Stimulated activated CD4-positive, alpha-beta T cell treated with anti-CD3 and anti-CD28 coated beads, Interleukin-4, amount 100 ng/mL, for 1 hour (primary cell): ENCODE measurements at places on chromosomes 7 and 10.
A peak's percentile ranks its signal among the peaks of the same experiment; 100 is the strongest.

DNA sequence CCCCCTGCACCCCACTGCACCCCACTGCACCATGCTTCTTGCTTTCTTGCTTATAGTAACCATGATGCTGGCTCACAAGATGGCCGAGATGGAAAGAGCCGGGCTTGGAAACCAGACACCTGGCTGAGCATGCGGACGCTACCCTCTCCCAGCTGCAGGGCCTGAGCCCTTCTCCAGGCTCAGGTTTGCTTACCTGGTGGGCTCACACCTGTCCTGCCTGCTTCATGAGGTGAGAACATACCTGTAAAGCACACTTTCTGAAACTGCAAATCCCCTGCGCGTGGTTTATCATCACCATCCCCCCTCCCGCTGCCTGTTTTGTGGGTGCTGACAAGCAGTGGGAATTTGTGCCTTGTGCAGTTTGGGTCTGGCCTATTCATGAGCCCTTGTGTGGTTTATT is 302.7 kb downstream of the GLRX3 start:
- no peak for DNase-seq

- DNase-seq = no peak
Observed at GRCh38 chr10:123250640-123251039, 96.4 kb downstream of the BUB3 start.

GRCh38 chr10:64350665-64351064 is 829.5 kb downstream of the REEP3 start:
- DNase-seq = no peak

- DNase-seq = peak; percentile 64
Observed at GRCh38 chr10:70925377-70926225, 37.2 kb upstream of the PCBD1 start.

- no peak for DNase-seq
Observed at GRCh38 chr7:36455646-36456045, 66.0 kb downstream of the ANLN start.

DNA sequence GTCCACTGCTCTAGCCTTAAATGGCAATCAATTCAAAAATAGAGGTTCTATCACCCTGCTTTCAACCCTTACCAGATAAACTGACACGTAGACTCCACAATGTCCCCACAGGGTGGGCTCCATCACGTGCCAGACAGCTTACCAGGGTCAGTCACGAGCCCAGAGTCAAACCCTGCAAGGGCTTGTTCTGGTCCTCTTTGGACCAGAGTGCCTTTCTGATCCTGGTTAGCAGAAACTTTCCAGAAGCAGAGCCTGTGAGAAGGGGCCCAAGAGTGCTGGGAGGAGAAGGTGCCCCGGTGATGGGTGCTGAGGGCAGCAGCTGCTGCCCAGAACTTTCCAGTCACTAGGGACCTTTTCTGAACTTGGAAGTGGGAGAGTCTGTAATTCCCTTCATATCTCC is 354 bp upstream of the GIMAP5 start:
- no peak for DNase-seq

GRCh38 chr7:1407892-1408291 is 51.4 kb downstream of the MICALL2 start:
- DNase-seq = no peak

DNA sequence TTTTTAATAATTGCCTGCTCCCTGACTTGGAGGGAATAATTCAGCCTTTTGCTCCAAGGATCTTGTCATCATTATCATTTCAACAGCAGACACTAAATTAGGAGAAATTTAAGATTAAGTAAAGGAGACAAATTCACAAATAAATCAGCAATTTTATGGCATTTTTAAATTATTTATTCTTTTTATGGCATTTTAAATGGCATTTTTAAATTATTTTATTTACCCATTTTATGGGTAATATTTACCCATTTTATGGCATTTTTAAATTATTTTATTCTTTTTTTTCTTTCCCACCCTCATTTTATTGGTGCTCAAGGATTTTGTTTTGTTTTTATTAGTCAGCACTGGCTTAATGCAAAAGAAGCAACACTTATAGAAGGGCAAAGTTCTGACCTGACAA is 1201.0 kb upstream of the SORCS1 start:
- no peak for DNase-seq

GRCh38 chr10:88553116-88553752 is 29.9 kb downstream of the RNLS start:
- DNase-seq = peak; percentile 3

GRCh38 chr7:50473531-50473930 is 23.4 kb upstream of the FIGNL1 start:
- DNase-seq = no peak

DNA sequence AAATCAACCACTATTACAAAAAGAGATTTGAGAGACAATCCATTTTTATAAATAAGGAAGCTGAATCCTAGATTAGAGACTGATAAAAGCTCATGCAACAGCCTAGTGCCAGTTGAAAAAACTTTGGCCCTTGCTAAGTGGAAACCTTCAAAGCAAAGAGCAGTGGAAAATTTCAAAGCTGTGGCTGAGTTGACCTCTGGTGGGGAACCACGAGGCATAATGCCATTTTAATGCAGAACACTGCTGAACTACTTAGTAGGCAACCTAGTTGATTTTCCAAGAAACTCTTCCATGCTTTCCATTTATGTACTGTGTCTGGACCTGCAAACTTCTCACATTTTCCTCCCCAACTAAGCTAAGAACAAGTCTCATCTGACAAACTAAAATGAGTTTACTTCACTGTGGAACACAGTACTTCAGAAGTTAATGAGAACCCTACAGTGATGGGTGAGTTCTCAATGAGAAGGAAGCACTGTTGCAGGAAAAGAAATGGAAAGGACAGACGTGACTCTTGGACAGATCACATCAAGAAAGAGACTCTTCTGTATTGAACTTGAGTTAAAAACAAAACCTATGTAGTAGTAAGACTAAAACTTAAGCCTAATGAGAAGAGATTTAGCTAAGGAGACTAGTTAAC is 19.5 kb downstream of the FZD9 start:
- DNase-seq = no peak

GRCh38 chr7:40205992-40206391 is 71.2 kb downstream of the SUGCT start:
- no peak for DNase-seq

DNA sequence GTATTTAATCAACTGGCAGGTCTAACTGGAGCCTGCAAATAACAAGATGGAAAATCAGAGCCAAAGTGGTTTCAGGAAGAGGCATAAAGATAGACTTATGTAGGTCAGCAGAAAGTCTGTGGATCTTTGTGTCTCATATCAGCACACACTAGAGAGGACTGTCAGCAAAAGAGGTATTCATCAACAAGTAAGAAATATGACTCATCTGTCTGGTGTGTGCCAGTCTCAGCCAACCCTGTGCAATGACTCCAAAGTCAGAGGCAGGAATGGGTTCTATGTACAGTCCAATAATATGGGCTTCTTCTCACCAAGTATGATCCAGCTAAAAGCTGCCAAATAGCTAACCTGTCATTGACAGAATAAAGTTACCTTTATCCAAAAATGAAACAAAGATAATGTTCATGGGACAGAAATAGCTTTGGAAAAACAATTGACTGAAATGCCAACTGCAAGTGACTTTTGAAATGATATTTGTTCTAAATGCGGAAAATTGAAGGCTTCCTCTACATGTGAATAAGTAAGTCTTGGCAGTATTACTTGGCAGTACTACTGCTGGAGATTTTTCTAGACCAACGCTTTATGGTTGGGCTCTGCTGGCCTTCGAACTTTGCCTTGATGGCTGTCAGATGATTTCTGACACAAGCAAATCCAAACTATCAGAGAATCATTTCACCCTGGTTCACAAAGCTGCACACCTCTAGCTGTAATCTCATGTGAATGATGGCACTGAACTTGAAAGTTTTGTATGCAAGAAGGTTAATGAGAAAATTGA is 272.3 kb upstream of the SEMA3C start:
- no peak for DNase-seq

DNA sequence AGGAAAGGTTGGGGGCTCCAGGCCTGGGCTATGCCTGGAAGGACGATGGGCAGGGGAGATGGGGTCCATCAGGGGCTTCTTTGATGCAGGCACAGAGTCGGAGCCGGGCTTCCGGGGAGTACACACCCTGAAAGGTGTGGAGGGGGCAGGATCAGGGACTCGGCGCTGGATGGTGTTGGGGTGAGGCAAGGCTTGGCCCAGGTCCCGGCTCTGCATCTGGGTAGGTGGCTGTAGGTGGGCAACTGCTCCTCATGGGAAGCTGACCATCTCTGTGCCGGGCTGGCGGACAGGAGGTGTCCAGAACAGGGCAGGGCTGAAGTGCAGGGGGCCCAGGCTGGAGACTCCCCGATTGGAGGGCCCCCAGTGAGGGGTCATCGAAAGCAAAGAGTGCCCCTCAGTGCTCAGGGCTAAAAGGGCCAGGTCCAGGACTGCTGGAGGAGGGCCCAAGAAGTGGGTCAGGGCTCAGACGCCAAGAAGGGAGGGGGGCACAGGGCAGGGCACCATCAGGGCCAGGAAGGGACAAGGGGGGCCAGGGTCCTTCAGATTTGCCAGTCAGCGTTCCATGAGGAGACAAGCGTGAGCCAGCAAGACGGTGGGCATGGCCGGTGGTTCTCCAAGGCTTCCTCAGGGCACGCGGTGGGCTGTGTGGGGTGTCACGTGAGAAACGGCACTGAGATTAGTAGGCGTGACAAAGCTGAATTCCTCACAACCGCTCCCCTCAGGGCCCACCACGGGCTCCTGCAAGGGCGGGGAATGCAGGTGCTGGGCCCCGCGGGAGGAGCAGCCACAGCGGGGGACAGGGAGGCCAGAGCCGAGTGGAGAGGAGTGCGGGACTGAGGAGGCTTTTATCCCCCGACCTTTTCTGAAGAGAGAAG is 97.0 kb downstream of the BMS1 start:
- DNase-seq = no peak

DNA sequence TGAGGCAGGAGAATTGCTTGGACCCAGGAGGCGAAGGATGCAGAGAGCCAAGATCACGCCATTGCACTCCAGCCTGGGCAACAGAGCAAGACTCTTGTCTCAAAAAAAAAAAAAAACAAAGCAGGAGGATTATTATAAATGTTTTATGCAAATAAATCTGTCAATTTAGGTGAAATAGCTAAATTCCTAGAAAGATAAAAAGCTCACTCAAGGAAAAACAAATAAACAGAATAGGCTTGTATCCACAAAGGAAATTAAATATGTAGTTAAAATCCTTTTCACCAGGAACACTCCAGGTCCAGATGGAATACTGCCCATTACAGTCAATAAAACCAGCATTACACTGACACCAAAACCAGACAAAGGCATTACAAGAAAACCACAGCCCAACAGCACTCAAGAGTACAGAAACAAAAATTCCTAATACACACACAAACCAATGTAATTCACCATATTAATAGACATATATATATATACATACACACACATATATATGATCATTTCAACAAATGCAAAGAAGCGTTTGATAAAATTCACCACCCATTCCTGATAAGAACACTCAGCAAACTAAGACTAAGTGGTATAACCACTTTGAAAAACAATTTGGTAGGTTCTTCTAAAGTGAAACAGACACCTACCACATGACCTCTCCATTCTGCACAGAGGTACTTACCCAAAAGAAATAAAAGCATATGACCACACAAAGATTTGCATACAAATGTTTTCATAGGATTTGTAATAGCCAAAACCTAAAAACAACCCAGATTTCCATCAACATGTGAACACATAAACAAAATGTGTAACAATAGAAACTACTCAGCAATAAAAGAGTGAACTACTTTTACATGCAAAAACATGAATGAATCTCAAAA is 38.8 kb downstream of the ABI1 start:
- DNase-seq = no peak

GRCh38 chr10:97805096-97805884 is 33.5 kb upstream of the SFRP5 start:
- no peak for DNase-seq

DNA sequence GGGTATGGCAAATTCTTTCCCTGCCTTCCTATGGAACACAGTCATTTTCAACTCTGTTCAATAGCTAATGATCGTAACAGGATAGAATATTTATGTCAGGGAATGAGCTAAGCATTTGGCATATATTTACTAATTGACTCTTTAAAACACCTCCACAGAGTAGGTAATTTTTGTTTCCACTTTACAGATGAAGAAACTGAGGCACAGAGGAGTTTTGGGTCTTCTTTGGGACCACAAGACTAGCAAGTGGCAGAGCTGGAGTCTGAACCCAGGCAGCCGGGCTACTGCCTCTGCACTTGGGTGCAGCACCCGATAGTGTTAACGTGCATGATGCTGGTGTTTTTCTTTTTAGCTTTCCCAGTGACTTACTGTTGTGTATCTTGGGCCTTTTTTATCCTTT is 384.0 kb downstream of the SFMBT2 start:
- no peak for DNase-seq

- DNase-seq = no peak
Observed at GRCh38 chr7:32053204-32053603, 17.0 kb downstream of the PDE1C start.

DNA sequence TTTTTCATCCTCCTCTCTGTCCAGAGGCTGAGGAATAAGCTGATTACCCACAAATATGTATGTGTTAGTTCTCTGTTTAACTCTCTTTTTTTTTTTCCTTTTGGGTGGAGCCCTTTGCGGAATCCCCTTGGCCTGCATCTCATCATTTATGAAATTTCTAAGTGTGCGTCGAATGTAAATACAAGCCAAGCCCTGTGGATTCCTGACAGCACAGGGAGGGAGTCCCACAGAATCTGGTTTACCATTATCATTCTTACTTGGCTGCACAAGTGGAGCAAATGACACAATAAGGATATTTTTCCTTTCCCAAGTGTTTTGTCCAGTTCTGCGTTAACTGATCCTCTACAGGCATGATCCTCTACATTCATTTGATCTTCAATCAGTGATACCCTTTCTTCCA is 11.4 kb downstream of the STK31 start:
- DNase-seq = no peak

DNA sequence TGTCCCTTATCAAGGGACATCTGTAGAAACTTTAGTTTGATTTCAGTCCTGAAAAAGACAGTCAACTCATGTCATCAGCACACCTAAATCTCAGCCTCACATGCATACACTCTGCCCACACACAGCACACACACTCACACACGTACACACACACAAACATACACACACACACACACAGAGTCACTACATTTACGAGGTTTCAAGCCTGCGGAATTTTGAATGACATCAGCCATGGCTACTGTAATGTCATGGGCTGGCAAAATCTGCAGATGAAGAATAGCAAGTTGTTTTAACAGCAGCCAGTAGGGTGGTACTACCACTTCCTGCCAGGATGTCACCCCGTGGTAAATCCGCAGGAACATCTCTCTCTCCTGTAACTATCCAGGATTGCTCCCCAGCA is 37.1 kb upstream of the EZH2 start:
- no peak for DNase-seq

GRCh38 chr10:34503704-34504103 is 311.4 kb downstream of the PARD3 start:
- DNase-seq = no peak

- DNase-seq = no peak
Observed at GRCh38 chr10:103763374-103764202, 91.8 kb downstream of the SH3PXD2A start.

- no peak for DNase-seq
Observed at GRCh38 chr10:33145451-33146188, 187.6 kb upstream of the ITGB1 start.

DNA sequence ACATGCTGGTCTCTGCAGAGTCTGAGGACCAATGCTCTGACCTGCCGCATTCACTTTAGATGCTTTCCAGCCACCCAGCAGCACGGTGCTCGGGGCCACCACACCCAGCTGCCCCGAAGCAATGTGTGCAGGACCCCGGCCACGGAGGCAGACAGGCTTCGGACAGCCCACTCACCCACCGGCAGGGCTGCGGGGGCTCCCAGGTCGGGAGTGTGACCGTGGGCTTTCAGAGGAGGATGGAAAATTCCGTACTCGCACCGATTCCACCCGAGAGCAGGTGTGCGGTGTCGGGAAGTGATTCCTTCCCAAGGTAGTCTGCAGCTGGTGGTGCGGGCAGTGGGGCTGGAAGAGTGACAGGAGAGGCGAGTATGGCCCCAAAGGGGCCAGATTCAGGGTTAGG is 190.9 kb downstream of the DNAJB6 start:
- no peak for DNase-seq
